ENCODE measurements at places on chromosomes 2 and 18.
A peak's percentile ranks its signal among the peaks of the same experiment; 100 is the strongest.

- DNase-seq, result no peak
These were observed 117.5 kb upstream of the MEIS1 start for GRCh38 chr2:66317268-66317890.

DNA sequence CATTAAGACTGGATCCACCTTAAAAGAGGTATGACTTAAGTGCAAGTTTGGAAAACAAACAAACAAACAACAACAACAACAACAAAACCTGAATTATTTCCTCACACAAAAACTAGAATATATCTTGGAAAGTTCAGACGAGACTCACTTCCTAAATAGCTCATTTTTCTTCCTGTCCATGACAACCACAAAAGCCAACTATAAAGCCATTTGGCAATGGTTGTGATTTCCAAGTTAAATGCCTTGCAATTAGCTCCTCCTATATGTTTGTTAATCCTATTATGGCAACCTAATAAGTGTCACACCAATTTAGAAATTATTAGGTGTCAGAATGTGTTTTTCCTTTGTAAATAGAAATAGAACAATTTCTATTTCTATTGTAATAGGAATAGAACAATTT lies 91.6 kb upstream of the ARL5A start:
- DNase-seq, result no peak

DNA sequence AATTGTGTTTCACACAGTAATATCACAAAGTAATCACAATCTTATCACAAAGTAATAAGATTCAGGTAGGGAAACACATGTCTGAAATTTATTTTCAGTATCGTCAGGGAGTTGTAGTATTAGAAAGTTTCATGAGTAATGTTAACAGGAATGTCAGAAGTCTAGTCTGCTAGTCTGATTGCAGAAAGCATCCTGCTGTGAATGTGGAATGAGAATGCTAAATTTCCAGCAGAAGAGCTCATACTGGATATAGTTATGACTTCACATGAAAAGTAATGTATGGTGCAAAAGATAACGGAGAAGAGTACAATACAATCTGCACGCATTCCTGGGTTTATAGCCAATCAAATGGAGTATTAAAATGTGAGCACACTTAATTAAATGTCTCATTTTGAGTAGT lies 494.7 kb upstream of the SETBP1 start:
- no peak for DNase-seq

DNA sequence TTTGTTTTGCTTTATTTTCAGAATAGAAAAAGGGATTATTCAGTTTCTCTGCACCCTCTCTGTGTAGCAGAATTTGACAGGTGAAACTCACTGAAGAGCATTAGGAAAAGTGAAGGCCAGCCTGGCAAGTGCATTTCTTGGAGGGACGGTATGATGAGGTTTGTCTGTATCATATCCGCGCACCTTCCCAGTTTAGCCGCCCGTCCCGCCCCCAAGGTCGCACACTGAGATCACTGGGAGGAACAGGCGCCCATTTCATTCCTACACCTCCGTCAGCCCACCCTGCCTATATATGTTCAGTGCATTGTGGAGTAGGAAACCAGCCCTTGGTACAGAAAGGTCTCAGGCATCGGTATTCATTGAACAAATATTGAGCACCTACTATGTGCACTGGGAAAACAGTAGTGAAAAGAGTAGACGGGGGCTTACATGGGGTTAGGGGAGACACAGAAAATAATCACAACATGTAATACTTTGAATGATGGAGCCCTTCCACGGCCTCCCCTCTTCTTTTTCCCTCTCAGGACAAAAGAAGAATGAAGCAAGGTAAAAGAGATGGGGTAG lies 678 bp upstream of the FECH start:
- DNase-seq, result no peak

GRCh38 chr2:179842498-179843153 lies 18.8 kb downstream of the ZNF385B start:
- no peak for DNase-seq

DNA sequence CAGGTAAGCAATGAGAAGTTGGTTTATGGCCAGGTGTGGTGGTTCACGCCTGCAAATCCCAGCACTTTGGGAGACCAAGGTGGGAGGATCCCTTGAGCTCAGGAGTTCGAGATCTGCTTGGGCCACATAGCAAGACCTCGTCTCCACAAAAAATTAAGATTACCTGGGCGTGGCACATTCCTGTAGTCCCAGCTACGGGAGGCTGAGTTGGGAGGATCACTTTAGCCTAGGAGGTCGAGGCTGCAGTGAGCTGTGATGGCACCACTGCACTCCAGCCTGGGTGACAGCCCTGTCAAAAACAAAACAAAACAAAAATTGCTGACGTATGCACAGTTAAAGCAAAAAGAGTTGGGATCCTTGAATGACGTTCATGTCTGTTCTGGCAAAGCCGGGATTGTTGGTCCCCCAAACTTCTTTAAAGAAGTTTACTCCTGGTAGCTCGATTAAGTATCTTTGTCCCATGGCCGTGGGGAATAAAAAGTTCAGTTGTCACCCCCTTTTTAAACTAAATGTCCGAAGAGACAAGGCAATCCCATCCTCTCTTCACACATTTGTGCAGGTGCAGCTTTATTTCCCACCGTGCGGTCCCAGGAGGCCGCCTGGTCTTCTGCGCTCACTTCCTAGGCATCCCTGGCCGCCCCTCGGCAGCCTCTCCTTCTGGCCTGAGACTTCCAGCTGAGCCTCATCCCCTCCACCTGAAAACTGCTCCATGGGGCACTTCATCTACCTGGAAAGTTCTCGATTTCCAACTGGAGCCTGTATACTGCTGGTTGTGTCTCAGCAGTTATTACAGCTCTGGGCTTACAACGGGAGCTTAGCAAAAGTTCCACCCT lies 762 bp upstream of the SPOPL start:
- DNase-seq, result no peak

DNA sequence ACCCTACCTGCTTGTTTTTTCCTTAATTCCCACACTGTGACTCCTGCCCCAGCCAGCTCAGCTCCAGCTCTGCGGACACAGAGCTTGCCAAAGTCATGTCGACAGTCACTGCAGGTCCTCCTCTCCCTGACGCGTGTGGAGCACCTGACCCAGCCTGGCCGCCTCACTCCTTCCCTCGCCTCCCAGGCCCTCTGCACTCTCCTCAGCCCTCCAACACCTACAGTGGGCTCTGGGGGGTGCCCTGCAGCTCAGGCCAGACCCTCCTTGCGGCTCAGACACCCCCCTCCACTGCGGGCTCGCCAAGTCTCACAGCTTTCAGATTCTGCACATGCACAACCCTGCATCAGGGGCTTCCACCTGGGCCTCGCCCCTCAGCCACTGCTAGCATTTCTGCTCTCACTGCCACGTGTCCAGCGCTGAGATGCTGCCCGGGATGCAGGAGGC lies 68.3 kb downstream of the NDUFA10 start:
- no peak for DNase-seq

GRCh38 chr2:206154197-206154596 lies 5.0 kb downstream of the NDUFS1 start:
- peak; percentile 13 for DNase-seq
